ENCODE measurements at places on chromosomes 11 and 22. TPM values are rescaled to one million over a fixed set of nuclear protein-coding genes. Genes with fewer than 3 reads are reported as not detected.

The KRTAP5-10 gene
- total RNA-seq = not detected

The YAP1 gene
- total RNA-seq = 49.6 TPM

The LRRC10B gene
- total RNA-seq = not detected

The CARD18 gene
- not detected for total RNA-seq

The TESMIN gene
- total RNA-seq = not detected

The NOX4 gene
- 5.2 TPM for total RNA-seq

The KIRREL3 gene
- total RNA-seq = under 0.01 TPM

The TREH gene
- total RNA-seq = 0.52 TPM

The GNAZ gene
- 2.1 TPM for total RNA-seq

The PITPNB gene
- 36.5 TPM for total RNA-seq

The KLHL35 gene
- total RNA-seq = 4.7 TPM

The RFPL3 gene
- total RNA-seq = not detected

The MOV10L1 gene
- 2.1 TPM for total RNA-seq

The GPHA2 gene
- not detected for total RNA-seq

The C11orf16 gene
- total RNA-seq = not detected

The MUC2 gene
- total RNA-seq = not detected

The C11orf54 gene
- total RNA-seq = 47.5 TPM

The CHRM1 gene
- total RNA-seq = not detected

The OR4D5 gene
- 0.52 TPM for total RNA-seq

The OLFML1 gene
- total RNA-seq = 29.2 TPM

The RAB38 gene
- 1.6 TPM for total RNA-seq

The NXPE2 gene
- 0.52 TPM for total RNA-seq

The OAF gene
- 13.6 TPM for total RNA-seq

The TMEM86A gene
- total RNA-seq = 3.1 TPM

The SMC1B gene
- total RNA-seq = under 0.01 TPM

The GAS2 gene
- 42.8 TPM for total RNA-seq

The PHOX2A gene
- total RNA-seq = not detected

The EPS8L2 gene
- total RNA-seq = 1.0 TPM

The ASRGL1 gene
- 3.7 TPM for total RNA-seq

The OR5B21 gene
- not detected for total RNA-seq

The LRRC55 gene
- under 0.01 TPM for total RNA-seq

The CLDN5 gene
- 84.0 TPM for total RNA-seq

The ROBO4 gene
- 14.1 TPM for total RNA-seq

The NLRP6 gene
- not detected for total RNA-seq

The CHADL gene
- 2.1 TPM for total RNA-seq

The C1QTNF6 gene
- total RNA-seq = 6.3 TPM

The ACRV1 gene
- total RNA-seq = 0.52 TPM

The STK33 gene
- 3.1 TPM for total RNA-seq

The PPP1R14B gene
- 95.0 TPM for total RNA-seq

The ZNF214 gene
- 2.6 TPM for total RNA-seq

The IL17REL gene
- total RNA-seq = not detected

The PGR gene
- not detected for total RNA-seq

The DDI1 gene
- not detected for total RNA-seq

The MS4A2 gene
- under 0.01 TPM for total RNA-seq

The OR5B3 gene
- total RNA-seq = not detected

The NXPE1 gene
- not detected for total RNA-seq

The MS4A15 gene
- total RNA-seq = not detected

The MS4A12 gene
- not detected for total RNA-seq

The CCDC87 gene
- total RNA-seq = not detected

The BIRC2 gene
- total RNA-seq = 56.9 TPM

The KCNE3 gene
- 4.7 TPM for total RNA-seq

The FADD gene
- 24.5 TPM for total RNA-seq

The PTPN5 gene
- not detected for total RNA-seq

The ARHGAP42 gene
- total RNA-seq = 23.5 TPM

The BIK gene
- total RNA-seq = 0.52 TPM

All from skeletal muscle tissue (tissue), 5 donors.